ENCODE measurements at places on chromosomes 4 and X.
A peak's percentile ranks its signal among the peaks of the same experiment; 100 is the strongest.

GRCh38 chrX:150648296-150648940 is 44.8 kb upstream of the MTMR1 start:
- no peak for DNase-seq

- DNase-seq: no peak
These were observed 1.2 kb downstream of the PHF8 start for GRCh38 chrX:54043056-54043455.

GRCh38 chrX:15245896-15246295 is 24.0 kb downstream of the ASB9 start:
- no peak for DNase-seq

DNA sequence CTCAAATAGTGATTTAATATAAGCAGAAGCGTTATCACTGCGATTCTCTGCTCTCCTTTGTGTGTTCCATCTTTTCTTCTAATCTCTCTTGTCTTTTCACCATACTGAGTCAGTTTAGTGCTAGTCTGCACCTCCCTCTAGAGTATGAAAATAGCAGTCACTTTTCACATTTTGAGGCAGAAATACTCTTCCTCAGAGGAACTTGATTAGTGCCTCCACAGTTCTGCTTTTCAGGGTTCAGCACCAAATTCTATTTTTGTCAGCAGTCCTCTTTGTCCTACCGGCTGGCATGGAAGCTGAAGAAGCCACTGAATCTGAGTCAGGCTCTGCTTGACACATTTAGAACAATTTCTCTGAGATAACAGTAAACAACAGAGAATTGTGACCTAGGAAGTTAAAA is 49.7 kb upstream of the ANKRD17 start:
- no peak for DNase-seq

DNA sequence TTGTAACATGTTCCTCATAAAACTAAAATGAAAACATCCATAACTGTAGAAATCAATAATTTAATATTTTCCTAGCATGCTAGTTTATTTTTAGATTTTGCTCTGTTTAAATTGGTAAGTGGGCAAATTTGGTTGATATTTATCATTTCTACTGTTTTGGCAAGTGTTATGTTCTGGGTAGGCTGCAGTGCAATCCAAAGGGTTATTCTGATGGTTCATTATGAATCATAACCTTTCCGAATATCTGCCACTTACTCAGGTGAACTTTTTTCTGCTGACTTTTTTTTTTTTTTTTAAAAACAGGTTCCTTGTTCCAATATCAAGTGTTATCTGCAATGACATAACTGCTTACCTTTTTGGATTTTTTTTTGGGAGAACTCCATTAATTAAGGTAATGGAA is 52.0 kb downstream of the CDS1 start:
- no peak for DNase-seq

GRCh38 chrX:18422886-18423285 is 2.5 kb upstream of the CDKL5 start:
- no peak for DNase-seq

GRCh38 chrX:6465756-6466155 is 69.2 kb downstream of the VCX3A start:
- DNase-seq: no peak

GRCh38 chrX:11619441-11619840 is 46.3 kb downstream of the ARHGAP6 start:
- no peak for DNase-seq

DNA sequence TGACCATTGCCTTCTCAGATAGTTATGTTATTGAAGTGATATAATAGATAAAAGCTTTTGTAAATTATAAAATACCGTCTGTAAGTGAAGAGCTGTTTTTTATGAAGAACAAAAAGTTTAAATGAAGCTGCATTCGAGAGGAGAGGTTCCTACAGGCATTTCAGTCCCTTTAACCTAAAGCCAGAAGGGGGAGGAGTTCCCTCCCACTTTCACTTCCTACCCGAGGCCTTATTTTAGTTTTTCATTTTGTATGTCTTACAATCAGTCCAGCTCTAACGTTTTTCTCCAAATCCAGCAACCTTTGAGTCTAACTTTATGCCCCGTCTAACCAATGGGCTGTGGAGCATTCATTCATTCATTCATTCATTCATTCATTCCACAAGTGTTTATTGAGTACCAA is 16.5 kb upstream of the SOX3 start:
- no peak for DNase-seq

DNA sequence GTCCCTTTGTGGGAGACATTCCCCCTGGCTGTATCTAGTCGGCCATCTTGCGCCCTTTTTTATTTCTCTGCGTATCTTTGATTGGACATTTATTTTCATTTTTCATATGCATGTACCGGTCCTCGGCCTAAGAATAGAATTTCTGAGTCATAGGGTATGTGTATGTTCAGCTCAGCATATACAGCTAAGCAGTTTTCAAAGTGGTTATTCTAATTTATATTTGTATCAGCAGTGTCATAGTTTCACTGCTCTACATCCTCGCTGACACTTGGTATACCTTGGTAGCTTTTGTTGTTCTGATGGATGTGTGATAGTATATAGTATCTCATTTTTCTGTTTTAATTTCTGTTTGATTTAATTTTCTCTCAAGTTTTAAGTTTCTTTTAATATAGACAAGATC is 38.7 kb downstream of the BEX3 start:
- DNase-seq: no peak

GRCh38 chrX:16786791-16787735 is 797 bp downstream of the TXLNG start:
- DNase-seq: no peak

- DNase-seq: no peak
These were observed 743.3 kb upstream of the SLIT2 start for GRCh38 chr4:19508442-19508841.

- no peak for DNase-seq
These were observed 56.1 kb downstream of the TNIP2 start for GRCh38 chr4:2700031-2700430.

- no peak for DNase-seq
These were observed 33.5 kb downstream of the MSL3 start for GRCh38 chrX:11791537-11791936.

DNA sequence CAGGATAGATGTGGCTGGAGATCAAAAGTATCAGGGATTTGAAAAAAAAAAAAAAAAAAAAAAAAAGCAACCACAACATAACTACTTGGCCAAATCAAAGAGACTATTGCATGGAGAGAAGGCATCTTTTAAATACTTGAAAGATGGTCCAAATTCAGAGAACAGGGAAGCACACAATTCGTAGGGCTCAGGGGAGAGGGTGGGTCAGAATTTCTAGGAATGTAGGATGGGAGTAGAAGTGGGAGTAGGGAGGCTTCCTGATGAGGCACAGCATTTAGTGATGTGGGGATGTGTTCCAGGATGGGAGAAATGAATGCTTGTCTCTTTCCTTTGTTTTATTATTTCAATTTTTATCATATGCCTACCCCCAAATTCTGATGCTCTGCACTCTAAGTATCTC is 36.3 kb downstream of the RTL3 start:
- no peak for DNase-seq

- DNase-seq: no peak
These were observed 52.8 kb downstream of the LCORL start for GRCh38 chr4:17968721-17969120.

GRCh38 chr4:145851511-145852201 is 87.0 kb downstream of the ZNF827 start:
- DNase-seq: no peak

DNA sequence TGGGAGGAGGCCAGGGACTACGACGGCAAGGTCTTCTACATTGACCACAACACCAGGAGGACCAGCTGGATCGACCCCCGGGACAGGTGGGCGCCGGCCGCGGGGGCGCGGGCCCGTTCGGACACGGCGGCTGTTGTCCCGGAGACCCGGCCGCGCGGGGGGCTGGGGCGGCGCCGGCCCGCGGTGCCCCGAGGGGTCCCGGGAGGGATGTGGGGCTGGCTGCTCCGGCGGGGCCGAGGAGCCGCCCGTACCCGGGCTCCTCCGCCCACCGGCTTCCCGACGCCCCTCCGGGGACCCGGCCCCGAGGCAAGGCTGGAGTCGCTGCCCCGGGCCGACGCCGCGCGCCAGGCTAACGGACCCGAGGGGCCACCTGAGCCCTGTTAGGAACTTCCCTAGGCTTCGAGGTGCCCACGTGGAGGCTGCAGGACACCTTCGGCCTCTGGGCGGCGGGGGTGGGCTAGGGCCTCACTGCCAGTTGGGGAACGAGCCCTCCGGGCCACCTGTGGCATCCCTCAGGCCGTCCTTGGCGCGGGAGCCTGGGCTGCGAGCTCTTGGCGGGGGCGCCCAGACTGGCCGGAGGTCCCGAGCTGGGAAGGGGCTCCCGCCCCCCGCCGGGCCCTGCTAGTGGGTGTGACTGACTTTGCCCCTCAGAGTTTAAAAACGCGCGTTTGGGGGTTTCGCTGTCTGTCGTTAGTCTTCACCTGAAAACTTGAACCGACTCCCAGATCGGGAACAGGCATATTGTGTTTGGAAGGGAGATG is 660 bp downstream of the WWC2 start:
- peak; percentile 21 for DNase-seq

- no peak for DNase-seq
These were observed 161.0 kb upstream of the FGF13 start for GRCh38 chrX:138872537-138872936.

- DNase-seq: no peak
These were observed 23.9 kb upstream of the PRDM8 start for GRCh38 chr4:80173401-80173800.

- DNase-seq: no peak
These were observed 97.8 kb downstream of the WFS1 start for GRCh38 chr4:6367371-6367851.

- no peak for DNase-seq
These were observed 8.5 kb upstream of the SPANXN4 start for GRCh38 chrX:143017272-143017671.

DNA sequence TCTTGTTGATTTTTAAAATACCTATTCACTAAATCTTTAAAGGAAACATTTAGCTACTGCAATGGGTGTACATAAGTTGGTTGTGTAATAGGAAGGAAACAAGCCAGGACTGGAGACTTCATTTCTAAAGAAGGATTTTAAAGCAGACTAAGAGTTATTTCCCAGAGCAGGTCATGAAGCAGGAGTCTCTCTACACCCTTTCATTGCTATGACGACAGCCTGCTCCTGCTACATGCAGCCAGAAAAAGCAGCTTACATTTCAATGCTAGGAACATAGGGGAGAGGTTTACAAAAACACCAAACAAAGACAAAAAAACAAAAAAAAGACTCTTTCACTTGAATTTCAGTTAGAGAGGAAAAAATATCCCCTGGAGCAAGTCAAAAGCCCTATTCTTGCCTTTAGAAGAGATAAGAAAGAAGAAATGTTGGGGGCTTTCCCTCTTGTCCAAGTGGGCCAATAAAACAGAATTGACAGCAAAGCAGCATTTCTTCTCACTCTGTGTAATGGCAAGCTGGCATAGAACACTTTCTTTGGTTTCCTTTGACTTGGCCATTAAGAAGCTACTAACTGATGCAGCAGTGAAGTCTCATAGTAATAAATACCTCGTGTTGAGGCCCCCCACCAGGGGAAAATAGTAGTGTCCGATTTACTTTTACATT is 3.4 kb downstream of the SPARCL1 start:
- DNase-seq: peak; percentile 1

GRCh38 chrX:45766981-45767501 is 566.4 kb upstream of the DIPK2B start:
- no peak for DNase-seq

GRCh38 chr4:152278505-152279233 is 257.2 kb downstream of the FBXW7 start:
- DNase-seq: no peak

GRCh38 chr4:22596409-22596808 is 80.5 kb upstream of the ADGRA3 start:
- DNase-seq: no peak

GRCh38 chr4:14308229-14308651 is 680.7 kb upstream of the BOD1L1 start:
- no peak for DNase-seq

DNA sequence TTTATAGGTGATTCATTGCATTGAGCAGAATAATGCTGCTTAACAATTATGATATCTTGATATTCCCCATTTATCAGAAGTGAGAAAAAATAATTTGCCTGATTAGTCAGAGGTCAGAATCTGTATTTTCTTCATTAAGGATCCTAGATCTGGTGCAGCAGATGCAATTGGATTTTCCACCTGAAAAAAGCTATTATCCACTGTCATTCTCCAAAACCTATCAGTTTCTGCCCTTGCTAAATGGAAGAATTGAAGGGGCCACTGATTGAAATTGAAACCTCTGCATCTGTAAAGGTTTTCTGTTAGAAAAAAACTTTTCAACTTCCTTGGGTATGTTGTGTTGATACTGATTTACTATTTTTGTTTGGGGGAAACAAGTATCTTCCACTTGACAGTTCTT is 636.0 kb upstream of the NDST4 start:
- DNase-seq: no peak

DNA sequence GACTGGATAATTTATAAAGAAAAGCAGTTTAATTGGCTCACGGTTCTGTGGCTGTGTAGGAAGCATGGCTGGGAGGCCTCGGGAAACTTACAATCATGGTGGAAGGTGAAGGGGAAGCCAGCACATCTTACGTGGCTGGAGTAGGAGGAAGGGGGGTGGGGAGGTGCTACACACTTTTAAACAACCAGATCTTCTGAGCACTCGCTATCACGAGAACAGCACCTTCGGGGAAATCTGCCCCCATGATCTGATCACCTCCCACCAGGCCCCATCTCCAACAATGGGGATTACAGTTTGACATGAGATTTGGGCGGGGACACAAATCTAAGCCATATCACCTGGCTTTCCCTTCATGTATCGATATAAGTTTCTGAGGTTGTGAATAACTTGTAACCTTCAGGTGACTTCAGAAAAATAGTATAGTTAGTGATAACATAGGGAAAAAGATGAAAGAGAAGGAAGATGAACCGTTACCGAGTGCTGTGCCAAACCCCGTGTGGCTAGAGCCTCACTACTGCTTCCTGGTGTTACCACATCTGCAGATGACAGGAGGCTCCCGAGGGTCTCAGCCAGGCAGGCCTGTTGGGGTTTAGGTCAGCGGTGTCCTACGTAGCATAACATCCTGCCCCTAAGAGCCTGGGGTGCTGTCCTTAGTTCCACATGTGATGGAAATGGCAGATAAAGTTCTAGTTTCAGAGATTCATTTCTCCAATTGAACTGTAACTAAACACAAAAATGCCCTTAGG is 103.5 kb downstream of the TNIP2 start:
- no peak for DNase-seq

GRCh38 chrX:149825424-149825823 is 43.7 kb downstream of the MAGEA9 start:
- no peak for DNase-seq

DNA sequence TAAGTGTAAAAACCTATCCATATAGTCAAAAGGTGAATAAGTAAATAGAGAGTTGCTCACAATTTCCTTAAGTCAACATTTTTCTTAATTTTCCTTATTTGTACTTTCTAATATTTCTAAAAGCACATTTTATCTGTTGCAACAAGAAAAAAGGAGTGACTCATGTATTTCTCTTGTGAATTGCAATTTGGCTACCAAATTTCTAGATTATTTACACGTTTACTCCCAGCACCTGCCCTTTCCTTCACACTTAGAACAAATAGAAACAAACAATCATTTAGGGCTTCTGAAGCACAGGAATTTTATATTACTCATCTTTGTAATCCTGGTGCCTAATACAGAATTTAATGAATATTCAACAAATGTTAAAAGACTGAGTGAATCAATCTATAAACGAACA is 22.2 kb downstream of the BTC start:
- no peak for DNase-seq
